ENCODE measurements at places on chromosomes 4 and X.

- ATAC-seq, result no peak
Measured at GRCh38 chr4:7341491-7342222, 93.1 kb downstream of the PSAPL1 start.

GRCh38 chrX:43815209-43815608 lies 67.0 kb downstream of the MAOB start:
- no peak for ATAC-seq

DNA sequence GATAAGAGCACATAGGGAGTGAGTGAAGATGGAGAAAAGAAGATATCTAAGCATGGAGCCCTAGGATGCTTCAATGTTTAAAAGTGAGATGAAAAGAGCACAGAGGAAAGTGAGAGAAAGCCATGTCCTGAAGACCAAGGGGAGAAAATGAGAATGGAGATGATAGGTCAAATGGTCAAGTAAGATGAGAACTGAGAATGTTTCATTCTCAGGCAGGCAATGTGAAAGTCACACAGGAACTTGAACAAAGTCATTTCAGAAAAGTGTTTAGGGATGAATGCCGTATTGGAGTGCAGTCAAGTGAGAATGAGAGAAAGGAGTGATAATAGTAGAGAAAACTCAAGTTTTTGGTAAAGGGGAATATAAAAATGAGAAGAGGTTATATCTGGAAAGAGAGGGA lies 148.7 kb upstream of the PTCHD1 start:
- no peak for ATAC-seq

DNA sequence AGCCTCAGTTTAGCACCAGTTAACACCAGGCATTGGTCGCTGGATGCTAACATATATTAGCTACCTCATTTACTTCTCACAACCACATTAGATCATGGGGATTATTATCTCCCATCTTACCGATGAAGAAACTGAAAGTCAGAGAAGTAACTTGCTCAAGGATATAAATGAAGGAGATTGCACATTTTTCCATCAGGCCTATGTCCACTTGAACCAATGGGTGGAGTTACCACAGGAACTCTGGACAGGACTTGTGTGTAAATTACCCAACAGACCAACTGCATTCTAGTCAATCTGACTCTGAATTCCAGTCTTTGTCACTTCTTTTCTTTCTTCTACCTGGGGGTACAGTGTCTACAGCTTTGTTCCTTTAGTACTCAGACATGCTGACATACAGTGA lies 1.8 kb downstream of the LNX1 start:
- ATAC-seq, result no peak

- no peak for ATAC-seq
Measured at GRCh38 chr4:56995525-56995924, 16.8 kb downstream of the POLR2B start.

DNA sequence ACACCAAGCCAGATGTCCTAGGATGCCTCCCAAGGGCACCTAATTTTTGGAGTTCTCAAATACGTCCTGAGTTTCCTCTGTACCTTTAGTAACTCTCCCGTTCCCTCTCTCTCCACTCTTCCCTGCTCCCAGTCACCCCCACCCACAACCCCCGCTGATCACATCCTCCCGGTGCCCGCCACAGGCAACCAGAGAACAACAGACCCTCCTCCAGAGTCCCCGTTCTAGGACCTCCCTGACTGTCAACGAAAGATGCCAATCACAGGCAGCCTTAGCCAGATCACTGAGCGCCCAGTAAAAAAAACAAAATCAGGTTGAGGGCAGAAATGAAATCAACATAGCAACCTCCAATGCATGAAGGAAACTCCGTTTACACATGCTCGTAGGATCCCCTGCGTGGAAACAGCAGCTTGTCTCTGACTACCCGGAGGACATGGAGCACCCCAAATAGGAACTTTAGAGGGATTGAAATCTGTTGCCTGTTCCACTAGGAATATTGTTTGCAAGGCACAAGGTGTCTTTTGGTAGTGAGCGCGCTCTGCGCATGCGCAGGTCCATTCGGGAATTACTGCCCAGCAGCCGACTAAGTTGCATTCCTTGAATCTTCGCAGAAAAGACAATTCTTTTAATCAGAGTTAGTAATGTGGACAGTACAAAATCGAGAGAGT lies at the start of gene GABRB1:
GABRB1 (plus strand) TSS at position 557 of the 668 bp plus-strand sequence.
- ATAC-seq, result no peak

GRCh38 chrX:21838937-21839333 lies 482 bp upstream of the MBTPS2 start:
- ATAC-seq, result no peak

GRCh38 chr4:151169223-151169622 lies 69.8 kb downstream of the RPS3A start:
- ATAC-seq, result no peak

- peak; percentile 51 for ATAC-seq
Measured at GRCh38 chrX:135200297-135200696, 29.1 kb upstream of the CT55 start.

- no peak for ATAC-seq
Measured at GRCh38 chr4:147368948-147369347, 111.9 kb upstream of the EDNRA start.

DNA sequence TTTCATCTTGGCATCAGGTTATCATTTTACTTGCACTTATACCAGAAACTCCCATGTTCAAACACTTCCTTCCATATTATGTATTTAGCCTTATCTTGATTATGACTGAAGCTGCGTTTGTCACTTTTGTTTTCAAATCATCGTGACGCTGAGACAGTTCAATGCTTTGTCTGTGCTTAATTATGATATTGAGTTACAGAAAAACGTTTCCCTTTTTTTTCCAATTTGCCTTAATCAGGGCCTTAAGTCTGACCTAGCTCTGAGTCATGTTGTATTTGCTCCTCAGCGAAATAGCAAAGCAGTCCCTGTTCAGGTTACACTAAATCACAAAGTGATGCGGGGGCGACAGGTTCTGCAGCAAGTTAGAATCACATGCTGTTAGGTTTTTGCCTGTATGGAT lies 254.7 kb downstream of the AFF2 start:
- ATAC-seq, result no peak

DNA sequence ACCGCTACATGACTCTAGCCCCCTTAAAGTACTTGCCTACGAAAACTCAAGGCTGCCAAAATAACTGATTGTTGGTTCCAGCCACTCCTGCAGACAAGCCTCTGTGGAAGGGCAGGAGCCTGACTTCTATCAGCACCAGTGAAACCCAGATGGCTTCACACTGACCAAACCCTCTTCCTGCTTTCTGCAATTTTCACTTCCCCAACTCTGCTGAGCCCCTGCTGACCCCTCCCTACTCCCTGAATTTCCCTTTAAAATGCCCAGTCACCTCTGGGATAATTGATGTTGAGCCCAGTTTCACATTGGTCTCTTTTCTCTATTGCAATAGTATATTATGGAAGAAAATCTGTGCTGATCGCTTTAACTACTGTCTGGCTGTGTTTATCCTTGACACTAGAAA lies 61.6 kb upstream of the STS start:
- no peak for ATAC-seq

Measured in stimulated activated memory B cell treated with anti-CD40 and anti-IgM and Interleukin-4, amounts not matched to agents 10 μg/mL and 1 μg/mL and 100 μg/mL, for 72 hours (primary cell).